CD4-positive, alpha-beta T cell (primary cell): ENCODE measurements at places on chromosomes 13 and 19.
A peak's percentile ranks its signal among the peaks of the same experiment; 100 is the strongest.

- no peak overlapping the region for H3K27ac ChIP-seq
- no peak for DNase-seq
- H3K27me3 ChIP-seq = no peaks in the 10 kb centered on the region
- H3K36me3 ChIP-seq = no peaks in the 10 kb centered on the region
- H3K4me3 ChIP-seq = no peak overlapping the region
- no peaks in the 10 kb centered on the region for H3K4me1 ChIP-seq
Measured at GRCh38 chr19:48946463-48947257, 8.0 kb upstream of the BAX start.

DNA sequence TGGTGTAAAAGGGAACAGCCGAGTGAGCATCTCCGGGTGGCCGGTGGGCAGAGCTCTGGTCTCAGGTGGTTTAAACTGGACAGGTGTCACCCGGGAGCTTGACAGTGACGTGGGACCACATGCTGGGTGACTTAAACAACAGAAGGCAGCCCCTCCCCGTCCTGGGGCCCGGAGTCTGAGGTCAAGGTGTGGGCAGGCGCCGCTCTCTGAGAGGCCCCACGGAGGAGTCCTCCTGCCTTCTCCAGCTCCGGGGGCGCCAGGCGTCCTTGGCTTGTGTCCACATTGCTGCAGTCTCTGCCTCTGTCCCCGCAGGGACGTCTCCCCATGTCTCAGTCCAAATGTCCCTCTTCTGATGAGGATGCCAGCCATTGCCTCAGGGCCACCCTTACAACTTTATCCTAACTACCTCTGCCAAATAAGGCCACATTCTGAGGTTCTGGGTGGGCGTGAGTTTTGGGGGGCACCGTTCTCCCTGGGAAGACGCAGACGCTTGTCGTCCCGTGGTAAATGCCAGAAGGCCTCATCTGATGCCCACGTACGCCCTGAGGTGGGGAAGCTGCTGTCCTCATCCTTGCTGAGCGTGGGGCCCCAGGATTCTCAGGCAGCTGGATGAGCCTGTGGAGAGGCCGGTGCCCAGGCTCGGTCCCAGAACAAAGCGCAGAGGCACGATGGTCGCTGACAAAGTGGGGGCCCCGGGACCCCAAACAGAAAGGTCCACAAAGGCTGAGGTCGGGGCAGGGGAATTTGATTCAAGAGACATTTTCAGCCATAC is 12.9 kb downstream of the GZMM start:
- no peaks in the 10 kb centered on the region for H3K36me3 ChIP-seq
- no peak overlapping the region for H3K27ac ChIP-seq
- peaks cover 3% of the 10 kb centered on the region for H3K4me1 ChIP-seq
- DNase-seq = no peak

DNA sequence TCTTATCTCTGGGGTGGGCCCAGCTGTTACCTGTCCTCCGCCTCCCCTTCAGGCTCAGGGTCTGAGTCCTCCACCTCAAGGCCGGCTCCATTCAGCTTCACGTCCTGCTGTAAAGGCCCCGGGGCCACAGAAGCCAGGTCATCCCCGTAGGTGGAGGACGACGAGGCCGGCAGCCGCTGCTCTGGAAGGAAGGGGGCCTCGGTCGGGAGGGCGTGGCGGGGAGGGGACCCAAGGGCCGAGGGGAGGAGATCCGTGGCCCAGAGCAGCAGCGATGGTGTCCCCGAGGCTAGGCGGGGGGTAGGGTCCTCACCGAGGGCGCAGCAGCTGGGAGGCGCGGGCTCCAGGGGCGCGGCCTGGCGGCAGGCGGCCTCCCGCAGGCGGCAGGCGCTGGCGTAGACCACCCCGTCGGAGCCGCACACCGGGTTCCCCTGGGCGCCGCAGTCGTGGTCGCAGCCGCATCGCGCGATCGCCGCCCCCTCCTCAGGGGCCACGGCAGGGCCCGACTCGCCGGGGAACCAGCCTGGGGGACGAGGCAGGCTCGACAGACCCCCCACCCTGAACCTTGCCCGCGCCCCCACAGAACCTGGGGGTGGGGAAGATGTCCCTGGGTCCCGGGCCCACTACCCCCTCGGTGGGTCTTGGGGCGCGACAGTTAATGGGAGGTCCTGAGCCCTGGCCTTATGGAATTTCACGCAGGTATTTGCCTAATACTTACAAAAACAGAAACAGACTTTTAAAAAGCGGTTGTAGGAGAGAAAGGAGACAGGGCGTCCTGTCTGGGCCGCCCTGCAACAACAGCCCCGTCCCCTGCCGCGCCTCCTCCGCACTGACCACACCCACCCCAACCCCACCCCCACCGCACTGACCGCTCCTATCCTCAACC is 7.6 kb downstream of the F2RL3 start:
- H3K4me3 ChIP-seq = peak overlapping the region; percentile 47
- no peak for DNase-seq
- H3K27ac ChIP-seq = no peak overlapping the region
- no peaks in the 10 kb centered on the region for H3K36me3 ChIP-seq

- no peak overlapping the region for H3K4me3 ChIP-seq
- no peak overlapping the region for H3K27ac ChIP-seq
- H3K4me1 ChIP-seq = peaks cover 73% of the 10 kb centered on the region
- DNase-seq = peak; percentile 41
Measured at GRCh38 chr19:6890938-6891337, 3.6 kb downstream of the ADGRE1 start.

GRCh38 chr13:110108348-110109139 is 198.4 kb downstream of the COL4A1 start:
- no peak for DNase-seq
- no peaks in the 10 kb centered on the region for H3K27me3 ChIP-seq
- H3K4me1 ChIP-seq = no peaks in the 10 kb centered on the region
- no peak overlapping the region for H3K27ac ChIP-seq
- no peaks in the 10 kb centered on the region for H3K36me3 ChIP-seq

DNA sequence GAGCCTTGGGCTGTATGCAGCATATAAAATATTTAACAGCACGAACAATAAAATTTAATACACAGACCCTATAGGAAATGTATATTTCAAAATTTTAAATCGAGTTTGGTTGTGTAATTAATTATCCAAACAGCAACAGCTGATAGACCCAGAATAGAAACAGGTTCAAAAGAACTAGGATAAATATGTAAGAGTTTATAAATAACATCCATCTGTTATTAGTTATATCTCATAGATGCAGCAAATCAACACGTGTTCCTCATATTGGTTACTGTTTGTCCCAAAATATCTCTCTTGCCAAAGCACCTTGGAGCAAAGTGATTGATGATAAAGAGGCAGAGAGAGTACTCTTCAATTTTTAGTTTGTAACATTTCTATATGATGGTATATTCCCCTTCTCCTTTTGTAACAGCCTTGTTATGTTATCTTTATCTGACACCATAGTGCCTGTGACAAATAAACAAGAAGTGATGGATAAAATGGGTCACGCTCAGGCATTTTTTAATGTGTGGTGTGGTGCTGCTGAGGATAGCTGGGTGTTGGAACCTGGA is 260.6 kb upstream of the NBEA start:
- H3K27ac ChIP-seq = no peak overlapping the region

DNA sequence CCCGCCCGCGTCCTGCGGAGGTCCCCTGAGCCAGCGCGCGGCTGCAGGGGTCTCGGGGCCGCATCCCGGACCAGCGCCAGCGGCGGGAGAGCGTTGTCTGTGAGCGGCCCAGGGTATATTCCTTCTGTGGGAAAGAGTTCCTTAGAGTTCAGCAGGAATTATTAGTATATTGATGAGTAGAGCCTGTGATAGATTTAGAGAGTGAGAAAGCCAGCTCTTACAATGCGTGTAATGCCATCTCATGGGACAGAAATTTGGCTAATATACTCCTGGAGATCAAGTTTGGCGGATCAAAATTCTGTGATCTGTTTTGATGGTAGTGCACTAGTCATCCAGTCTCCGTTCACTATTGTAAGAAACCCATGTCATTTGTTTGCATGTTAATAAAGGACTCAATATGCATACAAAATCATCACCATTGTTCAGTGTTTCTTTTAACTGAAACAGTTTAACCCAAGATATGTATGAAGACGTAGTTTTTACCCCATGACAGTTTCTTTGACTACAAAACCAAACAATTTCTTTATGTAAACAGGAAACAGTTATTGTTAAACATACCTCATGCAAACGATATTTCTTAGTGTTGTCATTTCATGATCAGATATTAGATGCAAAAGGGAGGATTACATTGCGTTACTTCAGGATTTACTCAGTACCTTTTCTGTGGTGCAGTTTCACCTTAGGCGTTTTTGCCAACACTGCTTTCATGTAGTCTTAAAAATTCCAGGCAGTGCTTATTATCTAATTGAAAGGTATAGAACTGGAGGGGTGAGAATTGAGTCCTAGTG is 9.9 kb downstream of the TNFRSF19 start:
- H3K27ac ChIP-seq = no peak overlapping the region
- DNase-seq = no peak
- H3K36me3 ChIP-seq = no peaks in the 10 kb centered on the region

GRCh38 chr19:12840091-12841079 is 2.1 kb downstream of the MAST1 start:
- peak; percentile 67 for DNase-seq
- H3K27me3 ChIP-seq = peaks cover 76% of the 10 kb centered on the region
- no peak overlapping the region for H3K27ac ChIP-seq
- no peak overlapping the region for H3K4me3 ChIP-seq
- peaks cover 28% of the 10 kb centered on the region for H3K4me1 ChIP-seq

DNA sequence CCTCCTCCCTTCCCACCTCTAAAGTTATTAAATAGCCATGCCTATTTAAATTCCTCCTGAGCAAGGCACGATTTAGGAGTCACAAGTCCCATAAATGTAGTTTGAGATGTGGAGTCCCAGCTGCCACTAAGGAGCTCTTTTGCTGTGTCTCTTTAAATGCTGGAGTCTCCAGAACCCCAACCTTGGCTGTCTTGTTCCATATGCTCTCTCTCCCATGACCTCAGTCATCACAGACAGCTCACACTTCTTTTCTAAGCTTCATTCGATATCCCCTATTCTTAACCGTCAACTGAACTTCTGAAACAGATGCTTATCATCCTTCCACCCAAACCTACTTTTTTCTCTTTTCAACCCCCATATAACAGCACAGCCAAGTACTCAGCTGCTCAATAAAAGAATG is 197.1 kb downstream of the VWA8 start:
- peaks cover 8% of the 10 kb centered on the region for H3K36me3 ChIP-seq
- H3K4me3 ChIP-seq = no peak overlapping the region
- H3K4me1 ChIP-seq = no peaks in the 10 kb centered on the region
- DNase-seq = no peak
- H3K27me3 ChIP-seq = no peaks in the 10 kb centered on the region

DNA sequence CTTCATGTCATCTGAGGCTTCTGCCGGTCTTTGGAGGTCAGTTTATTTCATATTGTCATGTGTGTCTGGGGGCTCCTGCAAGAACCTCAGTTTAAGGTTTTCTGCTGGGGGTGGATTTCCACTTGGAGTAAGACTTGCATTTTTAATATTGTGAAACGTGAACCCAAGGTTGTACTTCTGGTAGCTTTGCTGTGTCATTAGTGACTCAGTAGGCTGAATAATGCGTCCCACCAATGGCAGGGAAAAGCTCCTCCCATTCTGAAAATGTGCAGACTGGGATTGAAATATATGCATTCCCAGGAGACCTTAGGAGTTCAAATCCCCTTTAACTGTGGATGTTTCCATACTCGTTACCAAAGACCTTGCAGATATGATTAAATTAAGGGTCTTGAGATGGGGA is 46.2 kb downstream of the ING1 start:
- H3K4me3 ChIP-seq = no peak overlapping the region
- no peak overlapping the region for H3K27ac ChIP-seq
- no peaks in the 10 kb centered on the region for H3K27me3 ChIP-seq
- no peaks in the 10 kb centered on the region for H3K36me3 ChIP-seq

- H3K27me3 ChIP-seq = no peaks in the 10 kb centered on the region
- no peaks in the 10 kb centered on the region for H3K4me1 ChIP-seq
- DNase-seq = no peak
- no peak overlapping the region for H3K27ac ChIP-seq
- no peak overlapping the region for H3K4me3 ChIP-seq
- H3K36me3 ChIP-seq = peaks cover 67% of the 10 kb centered on the region
Measured at GRCh38 chr13:113981194-113981605, 7.3 kb upstream of the C13orf46 start.

GRCh38 chr19:30886222-30886621 is 463.0 kb downstream of the TSHZ3 start:
- no peaks in the 10 kb centered on the region for H3K4me1 ChIP-seq
- no peaks in the 10 kb centered on the region for H3K36me3 ChIP-seq
- DNase-seq = no peak
- no peak overlapping the region for H3K27ac ChIP-seq

DNA sequence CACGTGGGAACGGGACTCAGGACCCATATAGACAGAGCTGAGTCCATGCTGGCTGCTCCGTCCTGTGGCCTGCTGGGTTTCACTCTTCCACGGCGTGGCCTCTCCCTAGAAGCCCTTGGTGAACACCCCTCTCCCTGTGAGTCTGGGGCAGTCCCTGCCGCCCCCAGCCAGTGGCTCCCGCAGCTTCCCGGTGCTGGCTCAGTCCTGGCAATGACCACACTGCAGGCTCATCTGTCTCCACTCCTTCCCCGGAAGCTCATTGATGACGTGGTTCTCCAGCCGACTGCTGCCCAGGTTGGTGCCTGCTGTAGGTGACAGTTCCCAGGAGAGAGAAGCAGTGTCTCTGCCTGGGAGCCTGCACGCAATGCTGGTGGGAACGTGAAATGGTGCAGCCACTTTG is 2.1 kb upstream of the TEX29 start:
- no peak overlapping the region for H3K4me3 ChIP-seq
- H3K27me3 ChIP-seq = no peaks in the 10 kb centered on the region
- H3K4me1 ChIP-seq = no peaks in the 10 kb centered on the region
- no peak for DNase-seq
- no peaks in the 10 kb centered on the region for H3K36me3 ChIP-seq
- no peak overlapping the region for H3K27ac ChIP-seq

DNA sequence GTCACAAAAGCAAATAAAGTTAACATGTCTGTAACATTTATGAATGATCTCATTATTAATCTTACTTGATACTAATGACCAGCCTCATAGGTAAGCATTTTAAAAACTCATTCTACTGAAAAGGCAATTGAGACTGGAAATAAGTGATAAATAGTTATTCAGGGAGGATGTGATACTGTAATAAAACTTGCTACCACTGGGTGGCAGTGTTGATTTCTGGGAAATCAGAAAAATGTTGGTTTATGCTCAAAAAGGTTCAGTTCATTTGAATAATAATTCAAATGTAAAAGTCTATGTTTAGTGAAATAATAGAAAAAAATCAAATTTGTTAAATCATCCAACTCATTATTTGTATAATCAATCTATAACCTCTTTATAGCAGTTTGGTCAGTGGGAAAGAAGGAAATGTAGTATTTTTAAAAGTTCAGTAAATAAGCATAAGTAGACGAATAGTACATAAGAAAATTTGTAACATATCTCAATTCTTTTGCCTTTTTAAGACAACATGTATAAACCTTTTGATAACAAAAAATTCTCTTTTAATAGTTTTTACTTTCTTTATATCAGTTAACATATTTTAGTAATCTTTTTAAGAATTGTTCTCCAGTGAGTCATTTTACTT is 9.6 kb downstream of the ABHD13 start:
- no peak overlapping the region for H3K4me3 ChIP-seq
- peaks cover 7% of the 10 kb centered on the region for H3K4me1 ChIP-seq
- H3K27ac ChIP-seq = no peak overlapping the region
- peak; percentile 27 for DNase-seq
- H3K27me3 ChIP-seq = no peaks in the 10 kb centered on the region
- H3K36me3 ChIP-seq = peaks cover 14% of the 10 kb centered on the region

GRCh38 chr13:60584976-60585375 is 188.0 kb downstream of the TDRD3 start:
- H3K4me1 ChIP-seq = no peaks in the 10 kb centered on the region
- H3K27ac ChIP-seq = no peak overlapping the region
- no peak for DNase-seq
- H3K36me3 ChIP-seq = no peaks in the 10 kb centered on the region
- H3K4me3 ChIP-seq = no peak overlapping the region
- H3K27me3 ChIP-seq = no peaks in the 10 kb centered on the region
